ENCODE measurements at places on chromosomes 2 and 18.

DNA sequence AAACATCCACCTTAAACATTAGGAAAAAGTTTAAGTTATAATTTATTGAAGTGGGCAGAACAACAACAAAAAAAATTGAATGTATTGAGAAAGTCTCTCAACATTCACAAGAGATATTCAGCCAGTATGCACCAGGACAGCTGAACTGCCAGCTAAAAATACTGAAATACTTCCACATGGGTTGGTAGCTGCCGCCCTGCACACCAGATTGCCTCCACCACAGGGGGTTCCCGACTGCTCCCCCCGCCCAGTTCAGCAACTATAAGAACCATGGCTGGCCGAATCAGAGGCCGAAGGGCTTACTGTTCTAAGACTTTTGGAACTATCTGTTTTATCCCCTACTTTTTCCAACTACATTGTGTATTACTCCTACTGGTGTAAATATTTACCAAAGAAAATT, 150.0 kb upstream of the LRP1B start:
- DNase-seq, result no peak

DNA sequence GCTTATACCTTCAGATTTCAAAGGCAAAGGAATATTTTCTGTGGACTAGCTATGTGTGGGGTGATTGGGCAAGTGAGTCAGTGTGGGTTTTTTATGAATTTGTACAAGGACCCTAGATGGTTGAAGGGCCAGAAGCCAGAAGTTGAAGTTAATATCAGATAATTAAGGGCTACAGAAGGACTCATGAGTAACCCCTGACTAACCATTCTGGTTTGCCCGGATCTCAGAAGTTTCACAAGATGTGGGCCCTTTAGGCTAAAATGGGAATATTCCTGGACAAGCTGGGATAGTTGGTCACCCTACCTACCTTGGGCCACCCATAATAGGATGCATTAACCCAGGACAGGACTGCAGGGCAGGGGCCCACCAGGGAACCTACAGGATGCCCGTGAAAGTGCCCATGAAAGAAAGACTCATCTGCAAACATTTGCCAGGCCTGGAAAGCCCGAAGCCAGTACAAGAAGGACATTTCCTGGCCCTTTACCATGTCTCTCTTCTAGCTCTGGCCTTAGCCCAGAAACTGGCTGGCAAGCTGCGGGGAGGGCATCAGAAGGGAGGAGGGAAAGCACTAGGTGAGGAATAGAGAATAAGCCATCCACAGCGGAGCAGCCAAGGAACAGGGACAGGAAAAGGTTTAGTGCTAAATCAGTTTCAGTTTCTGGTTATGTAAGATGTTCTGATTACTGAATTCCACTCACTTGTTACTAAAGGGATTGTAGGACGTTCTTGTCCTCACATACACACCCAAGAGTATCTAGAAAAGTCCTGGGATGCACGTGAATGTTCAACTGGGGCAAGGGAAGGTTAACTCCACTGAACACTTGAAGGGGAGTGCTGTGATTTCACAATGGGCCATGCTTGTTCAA, 33.6 kb downstream of the GCG start:
- DNase-seq, result no peak

DNA sequence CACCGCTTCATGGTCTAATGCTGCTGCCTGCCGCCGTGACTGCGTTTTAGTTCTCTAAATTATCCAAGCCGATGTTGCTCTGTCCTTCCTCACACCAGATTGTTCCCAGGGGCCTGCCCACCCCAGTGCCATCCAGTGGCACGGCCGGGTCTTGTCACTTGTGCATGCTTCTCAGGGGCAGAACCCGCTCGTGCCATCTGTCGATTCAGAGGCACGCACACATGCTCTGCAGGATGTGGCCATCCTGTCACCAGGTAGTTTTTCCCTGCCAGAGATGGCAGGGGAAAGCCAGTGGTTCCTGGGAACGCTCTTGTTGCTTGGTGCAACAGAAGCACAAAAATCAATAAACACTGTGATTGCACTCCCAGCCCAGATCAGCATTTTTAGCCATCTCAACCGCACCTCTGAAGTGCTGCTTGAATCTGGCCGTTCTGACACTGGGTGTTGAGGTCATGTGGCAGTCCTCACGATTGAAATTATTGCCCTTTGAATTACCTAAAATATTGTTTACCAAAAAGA, 119.6 kb upstream of the BOD1L2 start:
- DNase-seq, result no peak

- no peak for DNase-seq
Observed at GRCh38 chr2:37527361-37527760, 144.1 kb downstream of the CDC42EP3 start.

DNA sequence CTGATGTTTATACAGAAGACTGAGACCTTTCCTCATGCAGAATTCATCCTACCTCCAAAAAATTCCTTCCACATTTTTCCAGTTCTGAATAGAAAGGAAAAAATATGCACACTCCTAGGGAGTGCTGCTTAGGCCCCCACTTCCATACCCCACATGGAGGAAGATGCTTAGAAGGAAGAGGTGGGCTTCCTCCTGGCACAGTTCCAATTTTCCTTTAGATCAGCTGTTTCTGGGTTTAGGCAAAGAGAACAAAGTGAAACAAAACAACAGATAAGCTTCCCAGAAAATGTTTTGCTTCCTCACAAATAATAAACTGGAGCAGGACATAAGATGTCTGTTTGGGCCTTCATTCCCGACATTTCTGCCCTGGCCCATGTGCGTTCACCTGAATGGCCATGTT, 172.6 kb downstream of the PRPF40A start:
- DNase-seq, result no peak

DNA sequence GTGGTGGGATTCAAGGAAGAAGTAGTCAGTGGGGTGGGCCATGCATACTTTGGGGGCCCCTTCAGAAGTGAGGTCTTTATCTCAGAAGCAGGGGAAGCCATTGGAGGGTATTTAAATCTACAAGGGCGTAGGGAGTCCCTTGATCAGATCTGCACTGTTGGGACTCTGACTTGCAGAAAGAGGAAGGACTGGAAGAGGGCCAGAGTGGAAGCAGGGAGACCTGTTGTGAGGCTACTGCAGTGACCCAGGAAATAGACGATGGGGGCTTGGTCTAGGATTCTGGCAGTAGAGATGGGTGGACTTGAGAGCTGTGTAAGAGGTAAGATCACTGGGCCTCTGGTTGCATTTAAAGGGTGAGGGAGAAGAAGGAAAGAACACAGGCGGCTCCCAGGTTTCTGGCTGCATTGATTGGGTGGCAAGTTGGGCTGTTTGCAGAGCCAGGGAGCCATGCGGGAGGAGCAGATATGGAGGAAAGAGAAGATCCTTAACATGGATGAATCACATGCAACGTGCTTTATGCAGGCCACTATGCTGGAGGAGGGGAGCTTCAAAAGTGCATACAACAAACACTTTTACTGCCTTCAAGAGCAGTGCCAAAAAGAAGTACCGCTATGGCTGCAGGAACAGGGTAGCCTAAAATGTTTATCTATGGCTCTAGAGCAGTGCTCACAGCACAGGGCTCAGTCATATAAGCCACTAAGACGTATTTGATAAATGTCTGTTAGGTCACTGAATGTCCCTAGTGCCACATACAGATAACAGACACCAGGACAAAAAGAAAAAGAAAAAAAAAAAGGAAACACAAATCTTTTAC, 2.3 kb downstream of the SFXN5 start:
- DNase-seq, result peak; percentile 51

All from AML-193 (cell line).